ENCODE measurements at places on chromosomes 1 and 21.

DNA sequence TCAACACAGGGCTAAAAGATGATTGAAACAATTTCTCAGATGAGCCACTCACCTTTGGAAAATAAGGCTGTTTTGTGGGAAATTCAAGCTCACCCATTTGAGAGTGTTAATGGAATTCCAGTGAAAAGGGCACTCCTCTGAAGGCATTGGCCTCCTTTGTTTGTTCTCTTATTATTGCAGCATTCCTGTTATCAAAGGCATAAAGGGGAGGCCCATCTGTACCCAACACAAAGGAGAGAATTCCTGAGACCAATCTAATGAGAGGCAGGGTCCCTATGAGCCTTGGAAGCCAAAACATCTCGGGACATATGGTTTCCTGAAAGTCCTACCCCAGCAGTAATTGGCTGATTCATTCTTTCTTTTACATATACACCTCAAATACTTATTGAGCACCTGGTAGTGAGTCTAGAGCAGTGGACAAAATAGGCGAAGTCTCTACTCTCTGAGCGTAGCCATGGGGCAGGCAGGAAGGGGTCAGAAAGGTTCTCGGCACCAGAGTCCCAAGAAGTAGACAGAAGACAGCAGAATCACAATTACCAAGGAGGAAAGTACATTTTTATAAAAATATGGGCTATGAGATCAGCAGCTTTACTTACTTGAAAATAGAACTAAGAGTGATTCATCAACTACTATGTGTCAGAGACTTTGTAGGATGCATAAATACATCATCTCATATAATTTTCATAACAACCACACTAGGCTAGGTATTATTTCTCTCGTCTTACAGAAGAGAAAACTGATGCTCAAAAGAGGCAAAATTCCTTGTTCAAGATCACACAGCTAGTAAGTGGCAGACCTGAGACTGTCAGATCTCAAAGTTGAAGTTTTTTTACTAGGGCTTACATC, 218.7 kb downstream of the DAB1 start:
- no peak for DNase-seq

GRCh38 chr1:232704694-232705680, 75.1 kb upstream of the SIPA1L2 start:
- no peak for DNase-seq

DNA sequence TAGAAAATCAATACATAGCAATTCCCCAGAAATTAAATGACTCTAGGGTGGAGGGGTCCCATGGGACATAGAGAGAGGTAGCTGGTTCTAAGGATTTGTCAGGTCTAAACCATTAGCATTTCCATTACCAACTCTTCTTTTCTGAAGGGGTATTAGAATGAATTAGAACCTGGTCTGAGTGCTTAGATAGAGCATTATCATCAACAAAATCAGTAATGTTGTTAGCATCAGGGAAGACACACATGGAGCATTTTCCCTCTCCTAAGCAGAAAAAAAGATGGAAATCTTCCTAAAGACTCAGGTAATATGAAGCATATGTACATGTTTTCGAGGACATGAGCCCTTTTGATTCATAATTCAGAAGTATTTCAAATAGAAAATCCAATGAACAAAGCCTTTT, 984.4 kb upstream of the NCAM2 start:
- DNase-seq: no peak

DNA sequence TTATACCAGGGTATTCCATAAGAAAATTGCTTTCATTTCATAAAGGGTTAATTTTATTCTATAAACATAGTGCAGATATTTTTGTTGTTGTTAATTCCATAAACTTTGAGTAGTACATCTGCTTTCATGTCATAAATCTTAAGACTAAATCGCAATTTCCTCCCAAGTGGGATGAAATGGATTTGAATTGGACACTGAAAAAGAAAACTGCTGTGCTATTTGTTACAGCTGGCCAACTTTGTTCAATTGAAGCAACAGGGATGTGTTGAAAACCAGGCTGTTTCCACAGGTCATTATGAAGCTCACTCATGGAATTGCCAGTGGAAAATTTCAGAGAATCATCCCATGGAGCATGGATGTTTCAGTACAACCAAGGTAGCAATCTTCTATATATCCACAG, 252.5 kb upstream of the RGS18 start:
- no peak for DNase-seq

GRCh38 chr1:172399756-172400721, 20.4 kb upstream of the C1orf105 start:
- no peak for DNase-seq

Measured in stimulated activated CD4-positive, alpha-beta T cell treated with anti-CD3 and anti-CD28 coated beads, Interleukin-4, amount 100 ng/mL, for 1 hour (primary cell).